ENCODE measurements at places on chromosomes 16 and 17.

- no peak for DNase-seq
Measured at GRCh38 chr16:12166271-12166670, 189.7 kb downstream of the SNX29 start.

- no peak for DNase-seq
Measured at GRCh38 chr16:69397821-69398521, 12.2 kb upstream of the TERF2 start.

DNA sequence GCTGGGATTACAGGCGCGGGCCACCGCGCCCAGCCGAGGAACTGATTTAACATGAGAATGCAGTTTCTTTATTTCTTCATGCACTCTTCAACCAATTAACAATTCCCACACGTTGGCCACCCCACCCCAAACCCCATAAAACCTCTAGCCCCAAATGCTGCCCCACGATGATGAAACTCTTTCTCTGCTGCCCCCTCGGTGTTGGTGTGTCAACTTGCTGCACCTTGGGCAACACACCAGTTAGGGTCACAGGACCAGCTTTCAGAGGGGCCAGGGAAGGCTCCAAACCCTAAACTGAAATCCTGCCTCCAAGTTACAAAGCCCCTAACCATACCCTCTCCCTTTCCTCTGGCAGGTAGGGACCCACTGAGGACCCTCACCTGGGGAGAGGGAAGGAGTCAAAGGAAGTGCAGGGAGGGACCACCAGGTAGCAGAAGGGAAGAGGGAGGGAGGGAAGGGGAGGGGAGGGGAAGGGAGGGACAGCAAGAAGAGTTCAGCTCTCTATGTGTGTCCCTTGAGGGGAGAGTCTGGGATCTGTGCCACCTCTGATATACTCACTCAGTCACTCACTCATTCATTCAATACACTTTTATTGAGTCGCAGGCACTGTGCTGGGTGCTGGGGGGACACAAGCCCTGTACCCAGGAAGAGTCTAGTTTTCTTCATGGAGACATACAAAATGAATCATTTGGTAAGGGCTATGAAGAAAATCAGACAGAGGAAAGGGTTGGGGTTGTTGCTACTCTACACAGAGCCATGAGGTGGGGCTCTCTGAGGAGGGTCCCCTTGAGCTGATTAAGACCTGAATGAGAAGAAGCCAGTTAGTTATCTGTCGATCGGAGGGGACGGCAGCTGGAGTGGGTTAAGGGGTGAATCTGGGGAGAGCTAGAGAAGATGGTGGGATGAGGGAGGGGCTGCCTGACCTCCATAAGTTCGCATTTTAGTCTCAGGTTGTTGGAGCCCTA lies 3.9 kb downstream of the PLXDC1 start:
- DNase-seq = no peak

GRCh38 chr16:53852678-53853077 lies 148.7 kb downstream of the FTO start:
- DNase-seq = no peak

GRCh38 chr17:50221864-50222545 lies 20.6 kb upstream of the COL1A1 start:
- DNase-seq = no peak

GRCh38 chr17:2592971-2593820 lies at the start of gene PAFAH1B1:
PAFAH1B1 (plus strand) TSS chr17:2593654; CDS start chr17:2638289, 44,635 bp downstream.
- peak; percentile 96 for DNase-seq

DNA sequence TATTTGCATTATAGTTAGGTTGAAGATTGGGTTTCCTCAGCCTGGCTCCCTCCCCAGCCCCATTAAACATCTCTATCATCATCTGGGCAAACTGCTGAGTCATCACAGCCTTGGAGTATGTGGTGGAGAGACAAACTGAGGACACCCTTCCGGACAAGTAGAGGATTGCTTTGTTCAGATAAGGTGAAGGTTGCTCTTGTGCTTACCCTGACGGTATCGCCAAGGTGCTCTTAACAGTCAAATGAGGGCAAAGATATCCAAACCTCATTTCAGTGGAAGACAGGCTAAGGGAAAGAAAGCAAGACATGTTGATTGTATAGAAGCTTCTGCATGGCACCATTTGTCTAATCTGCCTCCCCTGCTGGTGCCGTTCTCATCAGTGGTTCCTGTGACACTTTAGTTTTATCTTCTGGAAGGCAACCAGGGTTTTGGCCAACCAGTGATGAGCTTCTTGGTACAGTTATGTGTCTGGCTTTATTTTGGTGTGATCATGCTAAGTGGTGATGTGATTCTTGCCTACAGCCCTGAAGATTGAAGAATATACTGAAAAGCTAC lies 56.9 kb upstream of the LGALS9 start:
- no peak for DNase-seq

DNA sequence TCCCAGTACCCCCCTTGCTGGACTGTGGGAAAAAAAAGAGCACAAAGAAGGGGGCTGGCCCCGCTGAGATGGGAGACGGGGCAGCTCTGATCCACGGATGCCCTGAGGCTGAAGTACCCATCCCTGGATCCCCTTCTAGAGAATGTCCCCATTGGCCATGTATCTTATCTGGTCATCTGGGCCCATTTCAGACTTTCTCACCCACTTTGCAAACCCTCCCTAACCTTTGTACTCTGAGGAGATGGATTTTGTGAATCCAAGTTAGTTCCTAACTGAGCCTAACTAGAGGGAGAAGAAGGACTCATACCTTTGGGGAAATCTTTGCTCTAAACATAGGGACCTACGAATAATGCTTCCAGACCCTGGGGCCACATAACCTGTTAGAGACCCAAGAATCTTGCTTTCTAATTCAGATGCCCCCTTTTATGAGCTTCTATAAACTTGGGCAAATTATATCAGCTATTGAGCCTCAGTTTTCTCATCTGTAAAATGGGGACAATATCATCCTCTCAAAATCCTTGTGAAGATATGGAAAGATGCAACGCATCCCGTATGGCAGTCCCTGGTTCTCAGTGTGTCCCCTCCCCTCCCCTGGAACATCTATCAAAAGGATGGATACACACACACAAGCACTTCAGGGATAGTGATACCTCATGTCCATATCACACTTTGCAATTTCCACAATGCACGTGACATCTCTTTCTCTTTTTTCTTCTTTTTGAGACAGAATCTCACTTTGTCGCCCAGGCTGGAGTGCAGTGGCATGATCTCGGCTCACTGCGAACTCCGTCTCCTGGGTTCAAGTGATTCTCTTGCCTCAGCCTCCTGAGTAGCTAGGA lies 16.8 kb upstream of the FZD2 start:
- DNase-seq = no peak
